Stimulated activated CD4-positive, alpha-beta T cell treated with anti-CD3 and anti-CD28 coated beads, Interleukin-1b, Interleukin-23, amount 100 ng/mL, for 24 hours (primary cell): ENCODE measurements at places on chromosomes 13 and 19.

GRCh38 chr19:46759817-46760333 lies 13.6 kb upstream of the STRN4 start:
- no peak for DNase-seq

- DNase-seq, result no peak
Measured at GRCh38 chr19:802498-803098, 5.3 kb downstream of the PTBP1 start.

DNA sequence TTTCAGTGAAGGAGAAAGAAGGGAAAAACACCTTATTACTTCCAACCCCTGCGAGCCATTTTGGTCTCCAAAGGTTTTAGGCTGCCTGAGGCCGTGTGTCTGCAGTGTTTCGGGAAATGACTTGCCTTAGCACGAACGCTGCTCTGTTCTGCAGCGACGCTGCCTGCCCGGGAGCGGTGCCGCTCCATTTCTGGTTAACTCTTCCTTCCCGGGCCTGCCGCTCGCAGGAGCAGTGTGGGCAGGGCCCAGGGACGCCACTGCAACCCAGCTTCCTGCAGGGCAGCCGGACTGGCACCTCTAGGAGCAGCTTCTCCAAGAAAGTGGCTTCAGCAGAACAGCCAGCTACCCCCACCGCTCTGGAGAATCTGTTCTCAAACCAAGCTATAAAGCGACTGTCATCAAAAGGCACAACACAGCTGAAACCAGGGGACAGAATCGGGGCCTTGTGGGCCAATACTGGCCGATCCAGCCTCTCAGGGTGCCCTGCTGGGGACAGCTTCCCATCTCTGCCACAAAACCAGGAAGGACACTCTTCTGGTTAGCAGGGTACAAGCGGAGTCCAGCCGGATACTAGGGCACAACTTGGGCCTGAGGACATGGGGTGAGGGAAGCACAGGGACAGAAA lies 72.2 kb downstream of the KCTD15 start:
- no peak for DNase-seq

DNA sequence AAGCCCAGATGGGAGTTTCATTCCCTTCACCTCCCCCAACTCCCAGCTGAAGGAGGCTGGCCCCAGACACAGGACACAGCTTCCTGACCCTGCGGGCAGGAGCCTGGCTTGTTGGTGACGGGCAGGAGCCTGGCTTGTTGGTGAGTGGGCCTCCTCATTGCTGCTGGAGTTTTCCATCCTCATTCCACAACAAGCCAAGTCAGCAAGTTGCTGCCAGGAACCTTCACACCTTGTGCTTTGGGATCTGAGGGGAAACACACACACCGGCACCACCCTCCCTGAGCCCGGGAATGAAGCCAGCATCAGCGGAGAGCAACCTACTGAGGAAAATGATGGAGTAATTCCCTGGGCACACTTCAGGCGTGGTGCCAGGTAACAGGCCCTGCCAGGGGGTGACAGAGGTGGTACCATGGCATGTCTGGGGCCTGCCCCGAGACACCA lies 74.9 kb downstream of the ALOX5AP start:
- no peak for DNase-seq

- DNase-seq, result no peak
Measured at GRCh38 chr19:15173746-15174404, 26.9 kb downstream of the NOTCH3 start.

DNA sequence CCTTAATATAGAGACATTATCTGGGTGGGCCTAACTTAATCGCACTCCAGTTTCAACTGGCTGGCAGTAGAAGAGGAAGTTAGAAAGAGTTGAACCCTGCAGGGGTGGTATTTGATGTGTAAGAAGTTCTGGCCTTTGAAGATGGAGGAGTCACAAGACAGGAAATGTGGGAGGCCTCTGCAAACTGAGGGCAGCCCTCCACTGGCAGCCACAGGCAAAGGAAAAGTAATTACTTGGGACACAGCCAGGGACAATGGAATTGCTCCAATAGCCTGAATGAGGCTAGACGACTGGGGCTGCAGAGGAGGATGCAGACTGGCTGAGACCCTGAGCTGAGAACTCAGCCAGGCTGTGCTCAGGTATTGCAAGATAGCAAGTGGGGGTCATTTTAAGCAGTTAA lies 703.3 kb upstream of the ARGLU1 start:
- no peak for DNase-seq

DNA sequence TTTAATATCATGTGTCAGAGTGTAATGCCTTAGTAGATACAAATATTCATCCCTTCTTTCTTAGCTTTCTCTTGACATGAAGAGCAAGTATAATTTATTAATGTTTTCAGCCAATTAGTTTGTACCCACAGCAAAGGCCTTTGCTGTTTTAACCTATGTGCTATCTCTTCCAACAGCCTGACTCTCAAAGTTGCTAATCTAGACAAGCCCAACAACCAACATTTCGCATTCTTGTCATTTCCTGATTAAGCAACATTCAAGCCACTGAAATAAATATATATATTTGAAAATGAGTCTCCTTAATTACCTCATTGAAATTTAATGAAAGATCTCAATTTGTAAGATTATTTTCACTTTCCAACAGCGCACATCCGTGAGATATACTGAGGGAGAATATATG lies 18.5 kb downstream of the EPSTI1 start:
- no peak for DNase-seq

GRCh38 chr19:6023085-6023682 lies 45.2 kb upstream of the RANBP3 start:
- no peak for DNase-seq

DNA sequence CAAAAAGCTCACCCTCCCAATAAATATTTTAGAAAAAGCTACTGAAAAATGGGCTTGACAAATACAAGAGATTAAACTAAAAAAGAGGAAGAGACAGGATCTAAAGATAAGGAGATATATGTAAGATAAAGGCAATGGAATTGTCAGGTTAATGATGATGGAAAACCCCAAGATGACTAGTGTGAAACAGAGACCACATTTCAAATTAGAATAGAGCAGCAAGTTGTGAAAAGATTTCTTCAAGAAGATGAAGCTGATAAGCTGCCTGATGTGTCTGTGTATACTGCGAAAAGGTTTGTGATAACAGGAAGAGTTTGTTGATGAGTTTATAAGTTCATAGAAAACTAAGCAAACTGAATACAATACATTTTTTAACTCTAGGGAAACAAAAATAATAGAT lies 840.1 kb upstream of the SLITRK5 start:
- no peak for DNase-seq

GRCh38 chr19:31529121-31529520 lies 179.9 kb upstream of the TSHZ3 start:
- DNase-seq, result no peak

- no peak for DNase-seq
Measured at GRCh38 chr13:31011901-31012654, 79.6 kb downstream of the TEX26 start.

- no peak for DNase-seq
Measured at GRCh38 chr19:46732172-46732938, 13.5 kb upstream of the FKRP start.

DNA sequence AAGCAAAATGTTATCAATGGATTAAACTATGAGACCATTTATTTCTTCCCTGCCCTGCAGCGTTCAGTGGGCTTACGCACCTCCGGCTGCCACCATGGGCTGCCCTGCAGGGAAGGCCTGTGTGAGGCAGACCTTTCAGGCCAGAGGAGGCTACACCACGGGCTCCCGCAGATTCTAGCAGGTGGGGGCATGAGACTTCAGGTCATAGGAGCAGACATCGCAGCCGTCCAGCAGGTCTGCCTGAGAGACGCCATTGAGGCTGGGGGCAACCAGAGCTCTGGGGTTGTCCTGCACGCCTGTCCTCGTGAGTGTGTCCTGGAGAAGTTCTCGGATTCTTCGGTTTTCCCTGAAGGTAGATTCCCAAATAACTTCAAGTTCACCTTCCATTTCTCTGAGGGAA lies 9.4 kb upstream of the SLC7A9 start:
- no peak for DNase-seq

GRCh38 chr19:19417628-19418245 lies 12.3 kb downstream of the GATAD2A start:
- no peak for DNase-seq

DNA sequence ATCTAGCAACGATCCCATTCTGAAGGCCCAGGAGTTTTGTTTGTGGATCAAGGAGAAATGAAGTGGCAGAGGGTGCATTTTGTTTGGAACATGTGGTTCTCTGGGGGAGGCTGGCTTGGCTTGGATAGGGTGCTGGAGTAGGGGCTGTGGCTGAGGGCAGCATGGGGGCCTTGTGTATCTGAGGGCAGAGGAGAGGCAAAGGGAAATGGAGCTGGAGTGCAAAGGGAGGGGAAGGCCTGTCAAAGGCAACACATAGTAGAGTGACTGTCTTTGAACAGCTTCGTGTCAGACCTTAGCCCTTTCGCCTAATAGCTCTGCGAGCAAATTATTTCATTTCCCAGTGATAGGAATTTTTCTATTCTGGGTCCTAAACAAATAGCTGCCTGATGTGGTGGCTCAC lies 187.2 kb downstream of the KCNRG start:
- DNase-seq, result no peak

DNA sequence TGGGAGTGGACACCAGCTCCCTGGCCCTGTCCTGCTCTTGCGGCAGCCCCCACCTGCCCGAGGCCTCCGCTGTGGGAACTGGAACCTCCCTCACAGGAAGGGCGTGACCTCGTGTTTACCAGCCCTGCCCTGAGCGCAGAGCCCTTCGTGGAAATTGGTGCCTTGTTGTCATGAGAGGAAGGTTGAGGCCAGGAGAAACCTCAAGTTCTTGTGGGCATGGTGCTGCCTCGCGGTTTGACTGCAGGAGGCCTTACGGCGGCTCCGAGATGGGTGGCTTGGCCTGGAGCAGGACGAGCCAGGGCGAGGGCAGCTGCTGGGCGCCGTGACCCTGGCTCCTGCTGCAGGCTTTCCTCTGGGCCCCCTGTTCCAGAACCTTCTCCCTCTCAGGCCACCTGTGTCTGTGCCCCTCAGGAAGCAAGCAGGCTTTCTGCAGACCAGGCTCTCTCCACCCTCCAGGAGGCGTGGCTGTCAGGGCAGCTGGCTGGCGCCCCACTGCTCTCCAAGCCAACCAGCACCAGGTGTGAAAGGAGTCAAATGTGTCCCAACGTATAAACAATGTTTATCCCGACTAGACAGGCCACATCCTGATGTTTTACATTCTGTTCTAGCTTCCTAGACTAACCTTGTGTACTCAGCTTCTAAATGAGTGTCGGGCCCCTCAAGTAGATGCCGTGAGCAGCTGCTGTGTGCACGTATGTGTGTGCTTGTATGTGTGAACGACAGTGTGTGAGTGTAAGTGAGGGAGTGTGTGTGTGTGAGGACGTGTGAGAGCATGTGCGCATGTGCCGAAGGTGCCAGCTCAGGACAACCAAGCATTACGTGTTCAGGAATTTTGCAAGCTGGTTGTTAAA lies 10.4 kb upstream of the RASA3 start:
- DNase-seq, result no peak

DNA sequence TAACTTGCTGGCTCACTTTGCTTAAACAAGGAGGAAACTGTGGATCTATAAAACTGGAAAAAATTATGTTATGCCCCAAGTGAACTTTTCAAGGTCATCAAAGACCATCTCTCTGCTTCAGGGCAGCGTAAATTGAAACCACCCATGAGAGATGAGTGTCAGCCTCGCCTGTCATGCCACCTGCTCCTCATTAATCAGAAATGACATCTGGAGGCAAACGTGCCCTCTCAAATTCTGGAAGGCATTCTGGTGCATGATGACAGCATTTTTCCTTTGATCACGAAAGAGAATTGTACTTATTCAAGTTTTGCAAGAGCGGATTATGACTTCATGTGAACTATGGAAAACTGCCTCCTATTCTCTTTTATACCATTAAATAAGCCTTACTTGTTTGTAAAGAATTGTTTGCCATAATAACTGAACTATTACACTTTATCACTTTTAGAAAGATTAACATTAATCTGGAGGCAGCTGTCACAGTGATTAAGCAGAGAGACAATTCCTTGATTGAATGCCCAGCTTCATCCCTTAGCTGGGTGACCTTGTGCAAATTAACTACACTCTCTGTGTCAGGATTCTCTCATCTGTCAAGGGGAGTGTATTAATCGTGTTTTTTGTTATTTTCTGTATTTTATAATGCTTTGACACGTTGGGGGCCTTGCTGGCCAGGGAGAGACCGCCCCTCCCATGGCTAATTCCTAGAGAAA lies 17.0 kb upstream of the SACS start:
- no peak for DNase-seq

- no peak for DNase-seq
Measured at GRCh38 chr19:30930941-30931706, 418.1 kb downstream of the TSHZ3 start.

- DNase-seq, result no peak
Measured at GRCh38 chr19:2475018-2475701, 767 bp upstream of the GADD45B start.

DNA sequence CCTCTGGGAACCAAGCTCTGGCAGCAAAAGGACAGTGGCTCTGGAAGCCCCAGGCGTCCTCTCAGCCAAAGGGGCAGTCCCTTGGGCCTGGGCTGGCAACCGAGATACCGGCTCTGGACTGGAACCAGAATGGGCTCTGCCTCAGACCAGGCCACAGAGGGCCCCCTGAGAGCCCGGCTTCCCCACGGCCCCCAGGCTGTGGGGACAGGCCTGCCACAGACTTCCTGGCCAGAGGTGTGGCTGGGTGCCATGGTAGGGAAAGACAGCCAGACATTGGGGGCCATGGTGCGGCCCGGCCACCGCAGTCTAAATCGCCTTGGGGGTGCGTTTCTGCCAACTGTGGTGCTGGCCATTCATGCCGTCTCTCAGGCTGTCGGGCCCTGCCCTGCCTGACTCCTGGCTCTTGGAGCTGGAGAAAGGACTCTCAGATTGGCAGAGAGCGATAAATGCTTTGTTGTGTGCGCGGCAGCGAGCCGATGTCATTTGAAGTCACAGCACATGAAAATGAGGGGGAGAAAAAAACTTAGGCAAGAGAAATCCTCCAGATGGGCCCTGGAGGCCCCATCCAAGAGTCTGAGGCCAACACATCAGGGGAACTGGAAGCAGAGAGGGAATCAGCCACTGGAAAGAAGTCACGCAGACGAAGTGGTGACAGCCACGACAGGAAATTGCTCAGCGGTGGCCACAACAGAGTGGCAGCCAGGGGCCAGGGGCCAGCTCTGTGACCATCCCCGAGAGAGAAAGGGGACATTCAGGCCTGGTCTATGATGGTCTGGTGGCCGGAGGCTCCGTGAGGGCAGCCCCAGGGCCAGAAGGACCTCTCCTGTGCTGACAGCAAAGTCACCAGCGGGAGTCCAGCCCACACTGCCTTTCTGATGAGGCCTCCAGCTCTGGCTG lies 26.5 kb downstream of the SH3GL1 start:
- no peak for DNase-seq

GRCh38 chr19:54473071-54473891 lies at the start of gene CDC42EP5:
Gene CDC42EP5, minus strand, starts transcription at chr19:54473296. Its CDS starts 7,749 bp downstream, at chr19:54465547.
- DNase-seq, result no peak

GRCh38 chr19:7442423-7442822 lies 46.4 kb downstream of the PEX11G start:
- no peak for DNase-seq

GRCh38 chr19:29267701-29268100 lies 54.8 kb upstream of the UQCRFS1 start:
- no peak for DNase-seq
